Activated T-cell treated with anti-CD3 and anti-CD28 coated beads, Interleukin-2, amount 50 U/mL, for 72 hours (primary cell): ENCODE measurements at places on chromosomes 13 and 19. TPM values are rescaled to one million over a fixed set of nuclear protein-coding genes. Genes with fewer than 3 reads are reported as not detected.
A peak's percentile ranks its signal among the peaks of the same experiment; 100 is the strongest.

B3GNT3 gene
- 0.36 TPM for total RNA-seq

OR10H1 gene
- not detected for total RNA-seq

WDR88 gene
- not detected for total RNA-seq

PALM3 gene
- 0.10 TPM for total RNA-seq

TMEM255B gene
- total RNA-seq, result 1.2 TPM

DNA sequence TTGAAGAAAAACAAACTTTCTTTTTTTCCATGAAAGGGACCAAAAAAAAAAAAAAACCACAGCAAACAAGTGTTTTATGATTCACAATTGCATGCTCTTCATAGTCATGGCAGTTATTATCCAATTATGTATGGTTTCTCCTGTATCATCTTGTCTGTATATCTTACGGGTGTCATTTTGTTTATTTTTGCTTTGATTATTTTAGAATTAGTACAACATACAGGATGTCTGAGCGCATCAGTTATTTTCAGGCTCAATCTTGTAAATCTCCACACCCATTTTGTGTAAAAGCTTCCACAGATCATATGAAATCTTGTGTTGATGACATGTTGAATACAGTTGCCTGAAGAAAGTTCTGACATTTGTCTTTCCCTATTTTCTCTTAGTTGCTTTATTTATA is 280.3 kb downstream of the KLF5 start:
- no peak for DNase-seq

GRCh38 chr19:5954293-5954692 is 23.6 kb downstream of the RANBP3 start:
- DNase-seq, result no peak

DNA sequence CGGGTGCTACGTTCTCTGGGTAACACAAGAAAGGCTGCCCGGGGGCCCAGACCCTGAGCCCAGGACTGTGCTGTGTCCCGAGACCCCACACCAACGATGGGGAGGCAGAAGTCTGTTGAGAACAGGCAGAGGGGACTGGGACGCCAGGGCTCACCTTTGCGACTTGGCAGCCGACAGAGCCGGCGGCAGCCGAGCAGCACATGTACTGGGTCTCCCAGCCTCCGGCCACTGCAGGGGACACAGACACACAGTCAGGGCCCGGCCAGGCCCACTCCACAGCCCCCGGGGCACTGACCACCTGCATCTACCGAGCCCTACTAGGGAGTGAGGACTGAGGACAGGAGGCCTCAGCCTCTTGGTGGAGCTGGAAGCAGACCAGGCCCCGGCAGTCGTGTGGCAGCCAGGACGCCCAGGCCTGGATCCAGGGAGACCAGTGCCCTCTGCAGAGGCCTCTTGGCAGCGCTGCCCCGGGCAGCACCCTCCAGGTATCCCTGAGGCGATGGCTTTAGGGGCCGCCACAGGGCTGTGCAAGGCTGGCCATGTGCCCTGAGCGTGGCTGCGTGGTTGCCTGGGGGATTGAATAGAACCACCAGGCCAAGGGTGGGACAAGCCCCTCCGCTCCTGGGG is 5.6 kb upstream of the ATP8B3 start:
- no peak for DNase-seq

DNA sequence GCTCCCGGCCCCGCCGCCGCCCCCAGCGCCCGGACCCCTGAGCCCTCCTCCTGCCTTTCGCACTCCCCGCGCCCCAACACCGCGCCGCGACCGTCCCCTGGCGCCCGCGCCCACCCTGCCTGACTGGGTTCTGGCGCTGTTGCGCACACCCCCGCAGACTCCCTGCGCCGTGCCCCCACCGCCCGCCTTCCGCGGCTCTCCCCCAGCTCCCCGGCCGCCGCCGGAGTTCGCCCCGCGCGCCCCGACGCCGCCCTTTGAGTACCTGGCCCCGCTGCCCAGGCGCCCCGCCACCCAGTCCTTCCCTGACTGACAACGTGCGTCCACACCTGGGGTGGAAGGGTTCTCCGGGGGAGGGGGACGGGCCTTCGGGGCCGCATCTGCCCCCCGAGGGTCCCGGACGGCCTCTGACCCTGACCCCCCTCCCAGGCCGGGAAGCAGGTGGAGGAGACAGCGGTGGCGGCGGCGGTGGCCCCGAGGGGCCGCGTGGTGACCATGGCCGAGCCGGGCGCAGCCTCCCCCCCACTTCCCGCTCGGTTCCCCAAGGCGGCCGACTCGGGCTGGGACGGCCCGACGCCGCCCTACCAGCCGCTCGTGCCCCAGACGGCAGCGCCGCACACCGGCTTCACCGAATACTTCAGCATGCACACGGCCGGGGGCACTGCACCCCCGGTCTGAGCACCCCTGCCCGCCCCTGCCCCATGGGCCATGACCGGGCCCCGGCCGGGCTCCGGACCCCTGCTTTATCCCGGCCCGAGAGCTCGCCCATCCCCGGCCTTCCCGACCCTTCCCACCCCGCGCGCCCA is 1.4 kb upstream of the MEGF8 start:
- peak; percentile 61 for DNase-seq

DNA sequence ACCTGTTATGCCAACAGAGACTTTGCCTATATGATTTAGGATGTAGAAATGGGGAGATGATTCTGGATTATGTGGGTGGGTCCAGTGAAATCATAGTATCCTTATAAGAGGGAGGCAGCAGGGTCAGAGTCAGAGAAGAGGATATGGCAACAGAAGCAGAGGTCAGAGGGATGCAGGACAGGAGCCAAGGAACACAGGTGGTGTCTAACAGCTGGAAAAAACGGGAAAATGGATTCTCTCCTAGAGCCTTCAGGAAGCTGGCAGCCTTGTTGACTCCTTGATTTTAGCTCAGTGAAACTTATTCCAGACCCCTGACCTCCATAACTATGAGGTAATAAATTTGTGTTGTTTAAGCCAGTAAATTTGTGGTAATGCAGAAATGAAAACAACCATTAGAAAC is 28.8 kb upstream of the OXGR1 start:
- no peak for DNase-seq

- DNase-seq, result no peak
Measured at GRCh38 chr13:45162821-45163220, 38.0 kb downstream of the KCTD4 start.
